ENCODE measurements at places on chromosomes 1 and 21.

- DNase-seq: peak; percentile 99
Measured at GRCh38 chr1:175023043-175023921, at the start of gene MRPS14. Gene MRPS14 (minus strand): TSS chr1:175023425. CDS start chr1:175023408, 17 bp downstream.

- DNase-seq: no peak
Measured at GRCh38 chr1:186772228-186772627, 56.5 kb upstream of the PLA2G4A start.

- DNase-seq: no peak
Measured at GRCh38 chr1:25706146-25707089, 89.8 kb downstream of the MAN1C1 start.

DNA sequence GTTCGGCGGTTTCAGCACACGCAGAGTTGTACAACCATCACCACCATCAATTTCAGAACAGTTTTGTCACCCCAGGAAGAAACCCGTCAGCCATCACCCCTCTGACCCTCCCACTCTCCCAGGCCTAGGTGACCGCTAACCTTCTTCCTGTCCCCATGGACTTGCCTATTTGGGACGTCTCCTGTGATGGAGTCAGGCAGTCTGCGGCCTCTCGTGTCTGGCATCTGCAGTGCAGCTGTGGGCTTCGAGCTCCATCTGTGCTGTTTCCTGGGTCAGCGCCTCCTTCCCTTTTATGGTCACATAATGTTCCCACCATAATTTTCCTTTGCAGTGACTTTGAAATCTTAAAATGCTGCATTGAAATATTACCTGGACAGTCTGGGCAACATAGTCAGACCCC, 24.4 kb downstream of the SLC45A1 start:
- DNase-seq: no peak

- DNase-seq: no peak
Measured at GRCh38 chr1:104636581-104636980, 886.9 kb downstream of the AMY1C start.

DNA sequence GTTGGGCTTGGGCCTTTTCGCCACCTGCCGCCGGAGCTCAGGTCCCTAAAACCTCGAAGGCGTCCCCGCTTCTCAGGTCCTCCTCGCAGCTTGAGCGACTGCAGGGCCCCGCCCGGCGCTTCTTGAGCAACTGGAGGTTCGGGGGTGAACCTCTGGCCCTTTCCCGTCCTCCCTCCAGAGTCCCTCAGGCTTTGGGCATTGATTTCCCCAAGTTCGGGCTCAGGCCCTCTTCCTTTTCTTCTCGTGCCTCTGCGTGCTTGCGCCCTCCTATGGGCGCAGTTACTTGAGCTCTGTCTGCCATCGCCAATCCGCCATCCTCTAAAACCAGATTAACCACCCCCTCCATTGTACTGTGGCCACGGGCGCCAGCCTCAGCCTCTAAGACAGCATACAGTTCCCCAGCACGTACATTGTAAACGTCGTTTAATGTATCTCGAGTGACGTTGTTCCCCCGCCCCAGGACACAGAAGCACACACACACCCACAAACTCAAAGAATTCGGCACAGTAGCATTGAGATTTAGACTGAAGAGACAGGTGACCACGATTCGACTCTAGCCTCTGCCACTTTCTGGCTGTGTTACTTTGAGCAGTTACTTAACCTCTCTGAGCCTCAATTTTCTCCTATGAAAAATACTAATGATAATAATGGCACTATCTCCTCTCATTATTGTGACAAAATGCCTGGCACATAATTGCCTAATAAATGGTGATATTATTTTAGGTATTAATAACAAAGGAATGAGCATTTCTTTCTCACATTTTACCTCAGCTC, 22.6 kb downstream of the BTG2 start:
- no peak for DNase-seq

GRCh38 chr1:231420299-231420958, 1.7 kb downstream of the EGLN1 start:
- no peak for DNase-seq

- DNase-seq: no peak
Measured at GRCh38 chr1:224500796-224501195, 66.2 kb upstream of the WDR26 start.

DNA sequence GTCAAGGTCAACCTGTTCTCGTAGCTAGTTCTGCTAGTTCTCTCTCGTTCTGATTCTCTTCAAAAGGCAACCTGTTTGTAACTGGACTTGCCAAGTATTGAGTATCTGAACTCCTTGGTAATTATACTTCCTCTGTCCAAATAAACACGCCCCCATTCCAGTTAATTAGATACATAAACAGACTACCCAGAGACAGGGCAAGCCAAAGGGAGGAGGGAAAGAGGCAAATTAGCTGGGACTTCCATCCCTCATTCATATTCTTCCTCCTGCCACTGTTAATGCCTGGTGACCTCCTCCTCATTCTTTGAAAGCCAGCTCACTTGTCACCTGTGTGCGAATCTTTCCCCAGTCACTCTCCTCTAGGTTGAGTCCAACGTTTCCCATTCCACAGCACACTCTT, 62.9 kb downstream of the LPAR3 start:
- no peak for DNase-seq

DNA sequence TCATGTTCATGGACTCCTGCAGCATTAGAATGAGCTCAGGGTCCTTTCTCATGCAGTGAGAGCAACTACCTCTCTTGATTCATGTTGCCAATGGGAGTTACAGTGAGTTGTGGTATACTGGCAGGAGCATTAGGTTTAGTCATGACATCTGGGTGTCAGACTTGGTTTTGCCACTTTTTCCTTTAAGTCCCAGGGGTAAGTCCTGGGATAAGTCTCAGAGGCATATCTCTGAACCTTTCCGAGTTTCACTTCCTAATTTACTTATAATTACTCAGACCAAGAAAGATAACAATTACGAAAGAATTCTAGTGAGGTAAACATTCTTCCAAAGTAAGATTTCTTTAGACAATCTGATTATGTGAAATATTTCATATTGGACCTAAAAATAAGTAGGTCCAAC, 606.0 kb downstream of the SMYD3 start:
- DNase-seq: no peak

GRCh38 chr1:110048923-110049601, 14.6 kb downstream of the STRIP1 start:
- no peak for DNase-seq

GRCh38 chr1:239507826-239508225, 121.5 kb downstream of the CHRM3 start:
- no peak for DNase-seq

DNA sequence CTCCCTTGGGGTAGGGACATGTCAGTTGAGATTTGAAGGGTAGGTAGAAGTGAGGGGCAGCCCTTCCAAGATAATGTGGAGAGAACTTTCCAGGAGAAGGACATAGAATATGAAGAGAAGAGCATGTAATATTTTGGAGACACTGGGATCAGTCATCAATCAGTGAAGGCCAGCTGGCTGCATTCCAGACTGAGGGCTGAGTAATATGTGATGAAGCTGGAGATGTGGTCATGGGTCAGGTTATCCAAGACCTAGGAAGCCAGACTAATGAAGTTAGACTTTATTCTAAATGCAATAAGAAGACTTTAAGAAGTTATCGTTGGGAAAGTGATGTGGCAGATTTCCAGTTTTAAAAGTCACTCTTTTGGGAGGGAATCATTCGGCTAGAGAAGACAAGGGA, 262.0 kb downstream of the HMCN1 start:
- DNase-seq: no peak

DNA sequence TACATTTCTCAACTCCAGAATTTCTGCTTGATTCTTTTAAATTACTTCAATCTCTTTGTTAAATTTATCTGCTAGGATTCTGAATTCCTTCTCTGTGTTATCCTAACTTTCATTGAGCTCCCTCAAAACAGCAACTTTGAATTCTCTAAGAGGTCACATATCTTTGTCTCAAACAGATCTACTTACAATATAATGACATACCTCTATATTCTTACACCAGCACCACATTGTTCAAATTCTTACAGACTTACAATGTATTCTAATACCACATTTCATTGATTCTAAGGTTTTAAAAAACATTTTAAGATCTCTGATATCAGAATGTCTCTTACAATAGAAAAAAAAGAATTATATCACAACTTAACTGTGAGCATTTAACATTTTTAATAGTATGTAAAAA, 77.4 kb downstream of the DIRAS3 start:
- no peak for DNase-seq

DNA sequence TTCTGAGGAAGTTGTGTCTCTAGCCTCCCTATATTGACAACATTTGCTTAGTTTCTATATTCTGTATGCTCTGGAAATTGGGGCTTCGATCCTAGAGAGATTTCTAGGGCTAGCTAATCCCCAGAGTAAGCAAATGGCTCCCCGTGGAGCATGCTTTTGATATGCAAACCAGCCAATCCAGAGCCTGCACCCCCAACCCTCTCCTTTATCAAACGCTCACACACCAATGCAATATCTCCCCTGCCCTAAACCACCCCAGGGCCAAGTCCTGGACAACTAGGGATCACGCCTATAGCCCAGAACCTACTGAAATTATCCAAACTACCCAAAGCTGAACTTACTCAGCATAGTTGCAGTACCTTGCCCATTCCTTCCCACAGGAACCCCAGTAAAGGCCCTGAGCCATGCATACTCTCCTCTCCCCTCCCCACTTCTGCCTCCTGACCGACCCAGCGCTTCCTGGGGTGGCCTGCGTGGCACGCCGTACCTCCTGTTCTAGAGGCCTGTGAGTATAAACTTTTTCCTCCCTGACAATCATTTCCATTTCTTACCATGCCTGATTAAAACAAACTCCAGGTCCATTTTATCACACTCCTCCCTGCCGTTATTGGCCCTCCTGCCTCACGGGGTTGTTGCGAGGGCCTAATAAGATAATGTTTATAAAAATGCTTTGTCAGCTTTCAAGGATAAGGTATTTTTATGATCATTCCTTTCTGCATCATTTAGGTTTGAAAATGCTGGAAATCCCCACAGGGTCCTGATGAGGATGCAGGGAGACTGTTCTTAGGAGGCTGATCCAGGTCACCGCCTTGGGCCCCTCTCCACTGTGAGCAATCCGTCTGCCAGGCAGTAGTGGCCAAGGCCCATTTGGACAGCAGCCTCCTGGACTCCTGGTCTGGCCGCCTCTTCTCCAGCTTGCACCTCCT, 102.7 kb downstream of the TENT5C start:
- DNase-seq: no peak

DNA sequence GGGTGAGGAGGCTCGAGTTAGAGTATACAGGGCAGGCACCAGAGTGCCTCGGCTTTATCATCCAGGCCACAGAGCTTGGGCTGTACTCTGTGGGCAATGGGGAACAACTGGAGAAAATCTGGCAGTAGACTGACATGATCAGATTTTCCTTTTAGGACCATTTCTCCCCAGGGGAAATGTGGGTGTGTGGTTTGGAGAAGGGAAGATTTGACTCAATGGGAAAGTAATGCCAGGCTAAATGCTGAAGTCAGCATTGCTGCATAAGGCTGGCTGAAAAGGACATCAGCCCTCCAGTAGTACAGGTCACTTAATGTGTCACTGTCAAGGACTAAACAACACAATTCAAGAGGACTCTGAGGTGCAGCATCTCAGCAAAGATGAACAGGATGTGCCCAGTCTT, 5.0 kb downstream of the FYB2 start:
- no peak for DNase-seq

GRCh38 chr1:109759513-109760334, 4.0 kb downstream of the EPS8L3 start:
- DNase-seq: no peak

DNA sequence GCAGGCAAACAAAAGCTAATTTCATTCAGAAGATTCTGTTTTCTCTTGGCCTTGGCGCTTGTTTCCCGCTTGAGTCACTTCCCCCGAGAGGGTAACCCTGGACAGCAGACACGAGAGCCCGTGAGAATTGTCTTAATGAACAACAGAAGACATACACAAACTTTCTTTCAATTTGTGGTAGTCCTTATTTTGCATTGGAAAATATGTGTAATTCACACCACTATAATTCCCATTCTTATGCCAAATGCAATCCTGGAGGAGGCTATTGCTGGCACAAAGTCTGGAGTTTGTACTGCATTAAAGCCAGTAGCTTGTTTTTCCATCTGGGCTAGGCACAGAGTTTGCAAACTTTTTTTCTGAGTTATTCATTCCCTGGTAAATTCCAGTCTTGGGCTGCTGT, 109.8 kb upstream of the IVNS1ABP start:
- DNase-seq: no peak

DNA sequence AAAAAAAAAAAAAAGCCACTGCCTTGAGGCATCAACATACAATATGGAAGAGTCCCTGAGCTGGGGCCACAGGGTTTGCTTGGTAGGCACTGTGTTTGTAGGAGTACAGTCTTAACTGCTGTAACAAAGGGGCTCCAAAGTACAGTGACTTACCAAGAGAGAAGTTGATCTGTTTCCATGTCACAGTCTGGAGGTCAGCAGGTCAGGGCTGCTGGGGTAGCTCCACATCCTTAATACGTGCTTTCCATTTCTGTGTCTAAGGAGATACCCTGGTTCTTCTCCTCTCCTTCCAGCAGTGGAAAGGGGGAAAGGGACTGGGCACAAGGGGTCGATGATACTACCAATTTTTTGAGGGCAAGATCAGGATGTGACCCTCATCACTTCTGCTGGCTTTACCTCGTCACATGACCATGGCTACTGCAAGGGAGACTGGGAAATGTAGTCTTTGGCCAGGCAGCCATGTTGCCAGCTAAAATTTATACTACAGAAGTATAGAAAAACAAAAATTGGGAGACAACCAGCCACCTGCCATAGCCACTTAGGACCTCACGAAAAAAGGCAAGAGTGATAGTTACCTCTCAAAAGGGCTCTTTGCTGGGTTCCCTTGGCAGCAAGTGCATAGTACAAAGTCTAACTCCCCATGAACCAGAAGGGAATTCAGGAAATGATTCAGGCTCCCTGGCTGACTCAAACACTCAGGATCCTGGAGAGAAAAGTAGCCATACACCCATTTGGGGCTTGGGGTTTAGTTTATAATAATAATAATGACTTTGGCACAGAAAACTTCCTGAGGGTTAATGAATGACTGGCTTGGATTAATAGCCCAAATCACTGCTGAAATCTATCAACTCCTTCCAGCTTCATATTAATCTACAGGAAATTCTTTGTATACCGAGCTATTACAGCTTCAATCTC, 52.7 kb upstream of the ATP5PO start:
- no peak for DNase-seq

- no peak for DNase-seq
Measured at GRCh38 chr1:78426408-78426807, 64.4 kb upstream of the PTGFR start.

DNA sequence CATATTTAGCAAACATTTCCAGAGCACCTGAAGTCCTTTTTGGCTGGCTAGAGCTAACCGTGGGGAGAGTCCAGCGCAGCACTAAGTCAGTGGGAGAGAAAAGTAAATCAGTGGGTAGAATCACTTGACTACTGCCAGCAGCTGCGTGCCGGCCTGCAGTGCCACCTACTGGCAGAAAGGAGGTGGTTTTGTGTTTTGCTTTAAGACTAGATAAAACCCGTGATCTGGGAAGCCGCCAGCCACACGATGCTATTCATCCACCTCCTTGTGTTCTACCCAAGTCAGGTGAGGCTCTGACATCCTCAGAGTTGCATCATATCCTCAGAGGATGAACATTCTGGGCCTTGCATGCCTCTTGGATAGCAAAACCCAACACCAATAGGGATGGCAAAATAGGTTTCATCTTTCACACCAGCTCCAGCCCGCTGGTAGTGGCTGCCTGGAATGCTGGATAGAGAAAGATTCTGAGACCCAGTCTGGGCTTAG, 14.1 kb upstream of the HEYL start:
- peak; percentile 63 for DNase-seq

- DNase-seq: no peak
Measured at GRCh38 chr1:50656931-50657330, 233.7 kb upstream of the DMRTA2 start.
